ENCODE measurements at places on chromosomes 5 and 9.
A peak's percentile ranks its signal among the peaks of the same experiment; 100 is the strongest.

GRCh38 chr5:131258733-131259132 is 5.1 kb upstream of the CDC42SE2 start:
- DNase-seq = no peak

DNA sequence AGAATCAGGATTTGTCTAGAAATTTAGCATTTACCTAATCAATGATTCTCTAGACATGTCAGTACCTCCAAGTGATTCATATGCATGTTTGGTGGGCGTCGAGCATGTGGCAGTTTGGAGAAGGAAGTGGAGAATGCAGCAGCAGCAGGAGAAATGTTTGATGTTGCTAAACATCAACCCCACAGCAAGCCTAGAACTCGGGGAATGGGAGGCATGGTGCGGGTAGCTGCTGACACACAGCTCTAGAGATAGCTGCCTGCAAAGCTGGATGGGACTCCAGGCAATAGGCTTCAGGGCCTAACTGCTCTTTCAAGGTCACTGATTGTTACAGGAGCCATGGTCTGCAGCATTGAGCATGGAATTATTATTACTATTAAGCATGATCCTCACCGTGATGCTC is 137.3 kb downstream of the DOCK8 start:
- DNase-seq = no peak

- no peak for DNase-seq
Measured at GRCh38 chr5:59588922-59589321, 304.6 kb downstream of the PDE4D start.

DNA sequence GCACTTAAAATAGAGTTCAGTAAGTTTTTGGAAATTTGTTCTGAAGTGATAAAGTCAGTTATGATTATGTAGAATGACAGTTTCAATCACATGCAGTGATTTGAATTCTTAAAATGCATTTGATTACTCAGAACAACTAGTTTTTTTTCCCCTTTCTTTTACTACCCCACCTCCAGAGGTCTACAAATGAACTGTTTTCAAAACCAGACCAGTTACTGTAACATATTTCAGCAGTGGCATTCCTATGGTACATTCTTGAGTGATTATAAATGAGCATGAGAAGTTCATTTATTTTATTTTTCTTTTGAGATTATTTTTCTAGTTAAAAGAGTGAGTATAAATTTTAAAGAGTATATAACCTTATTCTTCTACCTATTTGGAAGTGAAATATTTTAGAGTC is 71.6 kb downstream of the NNT start:
- DNase-seq = no peak

DNA sequence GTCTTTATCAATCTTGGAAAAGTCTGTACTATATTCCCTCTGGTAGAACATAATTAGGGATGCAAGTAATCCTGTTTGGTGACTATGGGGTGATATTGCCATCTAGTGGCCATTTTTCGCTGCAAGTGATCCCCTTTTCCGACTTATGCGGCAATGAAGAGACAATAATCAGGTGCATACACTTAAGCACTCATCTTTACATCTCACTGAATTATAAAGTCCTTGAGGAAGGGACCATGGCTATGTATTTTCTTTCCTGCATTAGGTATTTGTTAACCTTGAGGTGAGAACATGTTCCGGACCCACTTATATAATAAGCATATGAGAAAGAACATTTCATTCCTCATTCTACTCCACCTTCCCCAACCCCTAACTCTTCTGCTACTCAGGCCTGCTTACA is 19.6 kb upstream of the LIX1 start:
- peak; percentile 93 for DNase-seq

DNA sequence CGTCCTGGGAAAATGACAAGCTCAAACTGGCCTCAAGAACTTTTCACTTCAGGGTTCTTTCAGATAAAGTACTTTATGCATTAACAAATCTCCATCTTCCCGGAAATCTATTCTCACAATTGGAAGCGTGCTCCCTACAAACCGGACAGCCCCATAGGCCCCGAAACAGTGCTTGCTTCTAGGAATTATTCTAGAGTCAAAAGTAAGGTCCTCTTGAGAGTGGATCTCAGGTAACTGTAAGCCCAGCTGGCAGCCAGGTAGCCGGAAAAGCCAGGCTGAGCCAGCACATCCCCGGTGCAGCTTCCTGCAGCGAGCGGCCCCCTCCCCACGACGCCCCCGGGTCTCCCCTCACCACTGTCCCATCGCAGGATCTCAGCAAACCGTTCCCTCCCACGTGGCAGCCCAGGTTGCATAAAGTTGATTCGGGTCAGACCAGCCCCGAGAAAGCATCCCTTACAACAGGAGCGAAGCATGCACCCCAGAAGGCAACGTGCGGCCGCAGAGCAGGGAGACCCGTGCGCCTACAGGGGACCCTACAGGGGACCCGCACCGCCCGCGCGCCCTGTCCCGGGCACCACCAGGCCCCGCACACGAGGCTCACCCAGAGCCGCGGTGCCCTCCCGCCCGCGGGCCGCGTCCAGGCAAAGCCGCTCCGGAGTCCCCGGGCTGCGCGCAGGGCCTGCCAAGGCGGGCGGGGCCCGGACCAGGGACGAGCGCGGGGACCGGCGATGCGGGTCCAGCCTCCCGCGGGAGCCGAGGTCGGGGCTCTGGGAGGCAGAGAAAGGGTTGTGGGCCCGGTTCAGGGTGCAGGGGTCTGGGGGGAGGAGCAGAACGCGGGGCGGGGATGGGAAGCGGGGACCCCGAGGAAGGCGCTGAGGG is 920 bp downstream of the LPCAT1 start:
- DNase-seq = peak; percentile 24

DNA sequence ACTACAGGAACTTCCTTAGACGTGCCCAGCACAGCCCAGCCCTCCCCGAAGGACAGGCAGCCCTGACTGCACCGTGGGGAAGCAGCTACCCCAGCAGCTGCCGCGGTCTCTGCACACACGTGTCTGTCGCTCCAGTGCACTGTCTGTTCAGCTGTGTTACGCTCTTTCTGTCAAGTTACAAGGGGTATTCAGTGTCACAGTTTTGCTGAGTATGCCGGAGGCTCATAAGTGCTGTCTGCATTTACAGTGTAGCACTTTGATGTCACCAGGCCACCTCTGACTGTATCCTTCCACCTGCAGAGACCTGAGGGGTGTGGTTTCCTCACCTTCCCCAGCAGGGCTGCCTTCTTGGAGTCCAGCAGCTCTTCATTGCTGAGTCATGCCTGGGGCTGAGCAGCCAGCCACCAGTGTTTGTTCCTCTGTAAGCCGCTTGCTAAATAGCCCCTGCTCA is 126.8 kb downstream of the EHMT1 start:
- peak; percentile 14 for DNase-seq

GRCh38 chr9:27142299-27142930 is 33.4 kb downstream of the TEK start:
- DNase-seq = no peak

- no peak for DNase-seq
Measured at GRCh38 chr9:110021891-110022290, 186.1 kb downstream of the C9orf152 start.

DNA sequence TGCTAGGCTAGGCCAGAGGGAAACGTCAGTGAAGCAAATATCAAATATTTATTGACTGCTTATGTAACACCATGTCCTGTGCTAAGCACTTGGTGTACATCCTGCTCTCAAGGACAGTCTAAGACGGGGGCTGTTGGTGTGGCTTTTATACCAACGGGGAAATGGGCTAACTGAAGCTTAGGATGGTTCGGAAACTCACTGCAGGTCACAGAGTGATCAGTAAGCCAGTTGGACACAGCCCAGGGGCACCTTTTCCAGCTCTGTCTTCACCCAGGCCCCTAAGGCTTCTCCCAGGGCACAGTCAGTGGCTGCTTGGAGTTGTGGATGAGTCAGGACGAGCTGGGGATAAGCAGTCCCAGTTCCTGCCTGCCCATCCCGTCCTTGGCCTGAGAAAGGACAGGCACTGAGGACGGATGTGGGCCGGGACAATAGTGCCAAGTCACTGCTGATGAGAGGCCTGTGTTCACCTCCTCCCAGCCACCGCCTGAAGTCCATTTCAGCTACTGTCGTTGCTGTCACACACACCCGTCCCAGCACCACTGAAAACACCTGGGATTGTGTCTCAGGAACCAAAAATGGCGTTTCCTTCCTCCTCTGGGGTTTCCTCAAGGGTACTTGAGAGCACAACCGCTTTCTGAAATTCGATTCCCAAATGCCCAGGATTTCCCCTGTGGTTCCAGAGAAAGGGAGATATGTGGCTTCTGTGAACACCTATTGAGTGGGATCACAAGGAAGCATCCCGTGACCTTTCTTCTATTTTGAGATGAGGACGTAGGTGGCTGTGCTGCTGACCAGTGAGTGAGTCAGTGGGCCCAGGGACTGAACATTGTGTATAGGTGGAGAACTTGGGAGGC is 17.5 kb upstream of the SPRY4 start:
- DNase-seq = no peak

DNA sequence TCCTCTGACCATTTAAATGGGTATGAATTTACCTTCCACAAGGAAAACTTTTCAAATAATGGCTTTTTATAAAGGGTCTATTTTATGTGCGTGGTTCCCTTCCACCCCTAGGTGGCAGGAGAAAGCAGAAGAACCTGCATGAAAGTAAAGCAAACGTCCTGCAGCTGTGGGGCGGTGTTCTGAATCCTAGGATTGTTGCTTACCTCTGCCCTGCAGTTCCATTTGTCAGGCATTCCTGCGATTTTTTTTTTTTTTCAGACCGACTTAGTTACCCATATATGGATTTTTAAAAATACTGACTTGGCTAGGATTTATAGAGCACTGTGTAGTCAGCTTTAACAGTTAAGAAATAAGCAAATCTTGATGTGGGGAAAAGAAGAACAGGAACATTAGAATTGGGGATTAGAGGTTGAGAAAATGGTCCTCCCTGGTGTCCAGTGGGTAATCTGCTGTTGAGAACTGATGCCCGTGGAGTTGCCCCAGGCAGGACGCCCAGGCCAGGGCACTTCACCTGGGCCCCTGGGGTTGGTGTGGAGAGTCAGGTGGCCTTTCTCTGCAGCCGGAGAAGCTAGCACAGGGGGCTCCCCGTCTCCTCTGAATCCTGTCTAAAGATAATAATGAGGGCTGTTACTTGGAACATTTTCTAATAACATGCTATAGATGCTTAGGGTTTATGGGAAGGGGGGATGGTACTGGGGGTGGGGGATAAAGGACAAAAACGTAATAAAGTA is 30.4 kb upstream of the LTC4S start:
- peak; percentile 61 for DNase-seq

DNA sequence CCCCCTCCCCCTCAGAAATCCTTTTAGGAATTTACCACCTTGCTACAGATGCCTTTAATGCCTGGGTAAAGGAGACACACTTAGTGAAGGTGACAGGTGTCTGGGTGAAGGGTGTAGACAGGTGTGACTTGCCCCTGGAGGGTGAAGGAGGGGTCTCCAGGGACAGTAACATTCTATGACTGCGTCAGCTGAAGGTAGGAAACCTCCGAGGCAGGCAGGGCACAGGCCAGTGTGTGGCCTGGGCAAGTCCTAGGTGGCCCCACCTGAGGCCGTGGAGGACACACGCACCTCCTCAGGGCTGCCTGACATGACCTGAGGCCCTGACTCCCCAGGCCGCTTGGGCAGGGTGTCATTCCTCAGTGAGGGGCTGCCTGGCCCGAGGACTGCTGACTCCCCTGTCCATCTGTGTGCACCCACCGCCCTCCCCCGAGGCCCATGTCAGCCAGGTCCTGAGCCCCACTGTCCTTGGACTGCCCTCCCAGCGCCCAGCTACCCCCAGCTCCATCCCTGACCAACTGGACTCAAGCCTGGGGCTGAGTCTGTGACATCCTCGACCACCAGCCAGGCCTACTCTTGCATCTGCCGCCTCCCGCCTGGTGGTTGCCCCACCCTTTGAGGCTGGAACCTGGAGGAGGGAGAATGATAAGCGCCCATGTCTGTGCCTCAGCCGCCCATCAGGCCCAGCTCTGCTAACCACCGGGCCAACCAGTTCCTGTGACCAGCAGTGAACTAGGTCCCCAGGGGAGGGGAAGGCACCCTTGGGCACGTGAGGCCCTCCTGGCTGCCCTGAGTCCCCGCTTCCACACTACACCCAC is 18.4 kb downstream of the CARD19 start:
- DNase-seq = no peak

DNA sequence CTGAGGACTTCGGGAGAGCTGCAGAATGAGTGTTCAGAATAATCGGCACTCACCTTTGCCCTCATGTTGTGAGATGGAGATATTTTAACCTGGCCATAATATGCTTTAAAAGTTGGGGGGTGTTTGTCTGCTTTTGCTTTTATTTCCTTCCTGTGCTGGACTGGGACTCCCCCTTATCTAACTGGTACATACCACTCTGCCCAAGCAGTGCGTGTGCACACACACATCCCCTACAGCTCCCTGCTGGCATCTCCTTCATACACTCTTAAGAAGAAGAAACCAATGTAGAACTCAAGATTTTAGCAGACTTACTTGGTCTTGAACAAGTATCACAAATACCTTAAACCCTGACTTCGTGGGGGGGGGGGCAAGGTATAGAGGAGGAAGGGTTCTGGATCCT is 146.2 kb upstream of the DMRT1 start:
- DNase-seq = no peak

GRCh38 chr5:145666591-145666990 is 168.6 kb downstream of the PRELID2 start:
- no peak for DNase-seq

DNA sequence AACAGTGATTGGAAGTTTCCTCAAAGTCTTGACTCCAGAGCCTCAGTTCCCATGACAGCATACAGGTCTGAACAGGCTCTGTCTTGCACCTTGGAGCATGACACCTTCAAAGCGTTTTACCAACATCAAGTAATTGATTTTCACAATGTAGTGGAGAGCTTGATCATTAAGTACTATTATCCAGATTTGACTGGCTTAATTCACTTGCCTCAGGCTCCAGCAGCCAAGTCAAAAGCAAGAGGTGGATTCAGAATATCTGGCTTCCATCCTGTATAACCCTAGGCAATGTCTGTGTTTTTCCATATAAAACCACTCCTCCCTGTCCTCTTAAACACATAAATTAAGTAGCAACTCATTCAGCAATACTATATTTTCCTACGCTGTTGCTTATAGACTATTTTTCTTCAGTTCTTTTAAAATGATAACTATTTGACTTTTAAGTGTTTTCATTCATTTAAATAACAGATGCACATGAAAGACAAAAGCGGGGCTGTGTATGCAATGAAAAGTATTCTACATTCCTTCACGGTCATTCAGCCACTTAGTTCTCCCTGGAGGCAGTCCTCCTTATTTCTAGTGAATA is 150.8 kb upstream of the RANBP3L start:
- no peak for DNase-seq

- no peak for DNase-seq
Measured at GRCh38 chr5:177290816-177291596, 12.5 kb downstream of the RAB24 start.

DNA sequence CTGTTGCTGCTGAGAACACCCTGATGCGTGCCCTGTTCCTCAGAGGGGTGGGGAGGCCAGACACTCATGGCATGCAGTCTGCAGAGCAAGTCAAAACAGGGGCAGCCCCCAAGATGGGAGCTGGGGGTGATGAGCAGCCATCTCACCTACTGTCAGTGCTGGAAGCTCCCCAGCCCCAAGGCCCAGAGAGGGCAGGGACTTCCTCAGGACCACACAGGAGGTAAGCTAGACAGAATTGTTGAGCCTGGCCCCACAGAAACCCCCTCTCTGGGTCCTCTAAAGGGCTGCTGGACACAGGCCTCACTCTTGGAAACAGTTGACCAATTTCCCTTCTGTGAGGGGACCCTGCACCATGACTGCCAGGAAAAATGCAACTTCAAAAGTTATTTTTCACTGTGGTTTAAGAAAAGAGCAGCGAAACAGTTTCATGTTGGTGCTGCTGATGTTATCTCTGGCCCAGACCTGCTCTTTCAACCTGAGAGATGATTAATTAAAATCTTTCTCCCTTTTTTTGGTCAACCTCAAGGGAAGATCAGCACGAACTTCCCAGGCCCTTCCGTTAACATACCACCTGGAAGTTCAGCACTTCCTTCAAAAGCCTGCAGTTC is 9.6 kb downstream of the CSF2 start:
- DNase-seq = no peak
